ENCODE measurements at places on chromosomes 1 and 21.

GRCh38 chr1:9808459-9808858 is 15.3 kb downstream of the CLSTN1 start:
- H3K36me3 ChIP-seq = no peaks in the 10 kb centered on the region
- DNase-seq = no peak
- H3K27me3 ChIP-seq = no peaks in the 10 kb centered on the region
- H3K27ac ChIP-seq = no peak overlapping the region
- H3K4me3 ChIP-seq = no peak overlapping the region

DNA sequence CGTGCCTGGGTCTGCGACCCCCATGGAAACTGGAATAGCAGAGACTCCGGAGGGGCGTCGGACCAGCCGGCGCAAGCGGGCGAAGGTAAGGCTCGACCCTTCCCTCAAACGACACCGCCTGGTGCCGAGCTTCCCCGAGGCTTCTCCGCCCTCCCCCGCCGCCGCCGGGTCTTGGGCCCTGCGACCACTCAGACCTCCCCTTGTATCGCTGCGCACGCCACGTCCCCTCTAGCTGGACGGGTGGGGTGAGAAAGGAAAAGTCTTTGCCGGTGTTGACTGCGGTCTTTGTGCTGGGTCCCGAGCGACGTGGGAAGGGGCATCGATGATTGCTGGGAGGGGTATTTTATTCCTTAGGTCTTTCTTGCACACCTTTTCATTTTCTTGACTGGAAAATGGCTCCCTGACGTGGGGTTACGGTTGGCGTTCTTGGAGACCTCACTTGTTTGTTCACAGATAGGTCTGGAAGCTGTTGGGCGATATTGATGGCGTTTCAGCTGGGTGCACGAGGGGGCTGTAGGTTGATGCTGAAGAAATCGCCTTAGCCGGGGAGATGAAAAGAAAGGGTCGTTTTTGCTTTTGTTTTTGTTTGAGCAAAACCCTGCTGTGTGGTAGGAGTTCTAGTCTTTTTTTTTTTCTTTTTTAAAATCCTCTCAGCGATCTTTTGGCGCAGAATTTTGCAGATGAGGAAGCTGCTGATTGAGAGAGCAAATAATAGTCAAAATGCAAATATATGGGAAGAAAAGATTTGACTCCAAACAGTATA is 776 bp downstream of the KDM1A start:
- H3K27ac ChIP-seq = no peak overlapping the region
- H3K27me3 ChIP-seq = no peaks in the 10 kb centered on the region
- peak; percentile 9 for DNase-seq
- no peaks in the 10 kb centered on the region for H3K4me1 ChIP-seq
- peak overlapping the region; percentile 92 for H3K4me3 ChIP-seq

GRCh38 chr1:234578735-234579134 is 31.2 kb downstream of the IRF2BP2 start:
- H3K27ac ChIP-seq = no peak overlapping the region
- H3K4me3 ChIP-seq = no peak overlapping the region
- H3K27me3 ChIP-seq = no peaks in the 10 kb centered on the region
- no peaks in the 10 kb centered on the region for H3K36me3 ChIP-seq

DNA sequence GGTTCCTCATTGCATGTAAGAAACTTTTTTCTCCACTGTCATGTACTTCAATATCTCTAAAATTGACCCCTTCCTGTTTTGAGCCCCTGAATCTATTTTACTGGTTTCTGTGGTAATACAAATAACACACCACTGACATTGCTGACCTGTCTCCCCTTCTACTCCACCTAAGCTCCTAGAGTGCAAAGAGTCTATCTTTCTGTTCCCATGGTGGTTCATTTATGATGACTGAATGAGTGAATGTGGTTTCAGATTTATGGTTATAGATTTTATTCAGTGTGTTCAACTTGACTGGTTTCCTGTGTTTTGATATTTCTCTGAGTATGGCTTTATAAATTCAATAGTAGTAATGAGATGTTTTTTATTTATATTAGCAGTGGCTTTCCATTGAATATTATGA is 127.7 kb downstream of the MAGI3 start:
- no peak overlapping the region for H3K27ac ChIP-seq
- no peaks in the 10 kb centered on the region for H3K36me3 ChIP-seq
- no peak for DNase-seq
- no peaks in the 10 kb centered on the region for H3K27me3 ChIP-seq
- no peaks in the 10 kb centered on the region for H3K4me1 ChIP-seq

DNA sequence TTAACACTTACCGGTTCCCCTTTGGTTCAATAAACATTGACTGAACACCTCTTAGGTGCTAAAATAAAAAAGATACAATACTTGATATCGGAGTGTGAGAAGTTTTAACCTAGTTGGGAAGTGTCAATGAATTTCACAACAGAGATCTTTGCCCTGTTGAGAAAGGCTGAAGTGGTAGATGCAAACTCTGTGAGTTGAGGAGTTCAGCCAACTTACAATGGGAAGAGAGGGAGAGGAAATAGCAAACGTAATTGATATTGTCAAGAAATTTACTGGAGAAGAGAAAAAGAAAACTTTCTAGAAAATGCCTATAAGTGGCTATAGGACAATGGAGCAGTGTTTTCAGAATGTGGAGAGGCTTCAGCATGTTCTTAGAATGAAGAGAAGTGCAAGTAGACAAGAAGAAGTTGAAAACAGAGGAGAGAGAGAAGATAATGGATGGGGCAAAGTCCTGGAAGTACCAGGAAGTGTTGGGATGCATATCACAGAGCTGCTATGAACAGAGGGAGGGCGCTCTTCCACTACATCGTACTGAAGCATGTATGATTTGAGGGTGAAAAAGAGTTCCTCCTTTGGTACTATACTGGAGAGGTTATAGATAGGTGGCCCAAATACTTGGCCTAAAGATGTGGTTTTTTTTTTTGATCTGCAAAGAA is 48.9 kb downstream of the MEF2D start:
- no peak overlapping the region for H3K4me3 ChIP-seq
- H3K4me1 ChIP-seq = peaks cover 4% of the 10 kb centered on the region
- peaks cover 4% of the 10 kb centered on the region for H3K27me3 ChIP-seq
- H3K27ac ChIP-seq = no peak overlapping the region

DNA sequence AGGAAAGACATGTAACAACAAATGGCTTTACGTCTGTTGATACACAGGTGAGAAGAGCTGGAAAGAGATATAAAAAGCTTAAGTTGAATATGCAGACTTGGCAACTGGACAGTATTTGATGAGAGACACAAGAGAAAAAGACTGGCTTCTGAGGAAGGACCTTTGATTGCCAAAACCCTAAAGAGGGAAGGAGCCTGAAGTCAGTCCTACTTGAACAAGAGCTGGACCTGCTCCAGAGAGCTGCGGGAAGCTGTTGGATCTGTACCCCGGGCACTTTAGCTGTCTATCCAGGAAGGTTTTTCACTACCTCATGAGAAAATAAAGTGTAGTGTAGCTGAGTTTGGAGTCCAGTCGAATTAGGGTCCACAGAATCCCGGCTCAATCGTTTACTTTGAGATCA is 25.3 kb upstream of the LRRC8B start:
- H3K36me3 ChIP-seq = no peaks in the 10 kb centered on the region
- no peaks in the 10 kb centered on the region for H3K27me3 ChIP-seq
- H3K27ac ChIP-seq = no peak overlapping the region
- no peak for DNase-seq

DNA sequence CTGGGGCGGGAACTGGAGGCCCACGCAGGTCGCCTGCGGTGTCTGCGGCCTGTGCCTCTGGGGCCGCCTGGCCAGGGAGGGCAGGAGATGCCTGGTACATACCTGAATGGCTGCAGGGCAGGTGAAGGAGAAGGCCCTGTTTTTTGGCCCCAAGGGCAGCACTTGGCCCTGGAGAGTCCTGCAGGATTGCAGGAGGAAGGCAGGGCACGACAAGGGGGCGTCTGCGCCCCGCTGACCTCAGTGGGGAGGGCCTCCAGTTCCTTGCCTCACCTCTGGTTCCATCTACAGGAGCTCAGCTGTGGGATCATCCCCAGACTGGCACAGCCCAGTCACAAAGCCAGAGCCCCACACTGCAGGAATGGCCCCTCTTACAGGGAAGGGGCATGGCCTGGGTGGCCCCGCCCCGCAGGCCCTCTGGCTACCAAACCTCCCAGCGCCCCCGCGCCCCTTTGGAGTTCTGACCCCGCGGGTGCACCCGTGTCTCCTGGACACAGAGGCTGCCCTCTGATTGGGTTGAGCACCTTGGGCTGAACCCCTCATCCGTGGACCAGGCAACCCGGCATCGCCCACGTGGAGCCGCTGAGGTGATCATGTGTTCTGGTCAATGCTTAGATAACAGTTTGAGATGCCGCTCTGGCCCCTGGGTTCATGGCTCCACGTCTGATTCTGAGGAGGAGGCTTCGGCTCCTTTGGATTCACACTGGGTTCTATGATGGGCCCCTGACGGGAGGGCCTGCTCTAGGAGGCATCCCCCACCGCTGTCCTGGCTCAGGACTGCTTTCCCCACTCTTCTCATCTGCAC is 1.3 kb upstream of the PEX10 start:
- H3K27me3 ChIP-seq = peaks cover 20% of the 10 kb centered on the region
- H3K36me3 ChIP-seq = no peaks in the 10 kb centered on the region
- peaks cover 25% of the 10 kb centered on the region for H3K4me1 ChIP-seq
- peak; percentile 20 for DNase-seq

GRCh38 chr1:88530246-88530645 is 153.8 kb upstream of the PKN2 start:
- no peaks in the 10 kb centered on the region for H3K36me3 ChIP-seq
- no peak overlapping the region for H3K27ac ChIP-seq
- no peaks in the 10 kb centered on the region for H3K27me3 ChIP-seq
- DNase-seq = no peak
- no peaks in the 10 kb centered on the region for H3K4me1 ChIP-seq

GRCh38 chr1:12424793-12425192 is 193.2 kb downstream of the DHRS3 start:
- no peaks in the 10 kb centered on the region for H3K27me3 ChIP-seq
- H3K27ac ChIP-seq = no peak overlapping the region
- no peak for DNase-seq
- no peak overlapping the region for H3K4me3 ChIP-seq

- H3K4me1 ChIP-seq = no peaks in the 10 kb centered on the region
- H3K4me3 ChIP-seq = no peak overlapping the region
- no peak overlapping the region for H3K27ac ChIP-seq
- DNase-seq = no peak
Measured at GRCh38 chr1:172451002-172451443, 7.2 kb upstream of the PIGC start.

GRCh38 chr1:111513410-111514020 is 10.1 kb upstream of the ADORA3 start:
- no peaks in the 10 kb centered on the region for H3K27me3 ChIP-seq
- DNase-seq = no peak
- no peak overlapping the region for H3K4me3 ChIP-seq
- H3K36me3 ChIP-seq = no peaks in the 10 kb centered on the region

DNA sequence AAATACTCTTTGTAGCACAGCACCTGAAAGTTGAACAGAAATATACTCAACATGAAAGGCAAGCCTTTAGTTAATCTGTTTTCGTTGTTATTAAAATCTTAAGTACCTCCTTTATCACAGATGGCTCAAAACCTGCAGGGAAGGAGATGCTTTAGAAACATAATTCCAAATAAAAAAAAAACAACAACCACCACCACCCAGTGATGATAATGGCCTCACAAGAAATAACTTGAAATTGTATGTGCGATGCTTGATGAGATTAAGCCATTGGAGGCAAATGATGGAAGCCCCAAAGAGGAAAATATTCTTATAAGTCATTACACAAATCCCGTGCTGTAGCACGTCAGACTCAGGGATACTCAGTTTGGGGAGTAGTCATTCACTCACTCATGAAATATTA is 24.9 kb upstream of the ZBTB40 start:
- H3K36me3 ChIP-seq = no peaks in the 10 kb centered on the region
- no peak overlapping the region for H3K4me3 ChIP-seq
- no peak overlapping the region for H3K27ac ChIP-seq
- DNase-seq = no peak

GRCh38 chr1:108643492-108644335 is 17.2 kb downstream of the HENMT1 start:
- H3K27ac ChIP-seq = no peak overlapping the region
- H3K27me3 ChIP-seq = no peaks in the 10 kb centered on the region
- peak; percentile 53 for DNase-seq
- no peaks in the 10 kb centered on the region for H3K36me3 ChIP-seq

- no peak overlapping the region for H3K4me3 ChIP-seq
- H3K4me1 ChIP-seq = no peaks in the 10 kb centered on the region
Measured at GRCh38 chr1:27454610-27455009, 35.4 kb downstream of the WASF2 start.

GRCh38 chr1:42176902-42177519 is 12.5 kb upstream of the GUCA2A start:
- no peaks in the 10 kb centered on the region for H3K36me3 ChIP-seq
- H3K4me1 ChIP-seq = no peaks in the 10 kb centered on the region
- H3K27me3 ChIP-seq = no peaks in the 10 kb centered on the region
- H3K27ac ChIP-seq = no peak overlapping the region
- no peak overlapping the region for H3K4me3 ChIP-seq

DNA sequence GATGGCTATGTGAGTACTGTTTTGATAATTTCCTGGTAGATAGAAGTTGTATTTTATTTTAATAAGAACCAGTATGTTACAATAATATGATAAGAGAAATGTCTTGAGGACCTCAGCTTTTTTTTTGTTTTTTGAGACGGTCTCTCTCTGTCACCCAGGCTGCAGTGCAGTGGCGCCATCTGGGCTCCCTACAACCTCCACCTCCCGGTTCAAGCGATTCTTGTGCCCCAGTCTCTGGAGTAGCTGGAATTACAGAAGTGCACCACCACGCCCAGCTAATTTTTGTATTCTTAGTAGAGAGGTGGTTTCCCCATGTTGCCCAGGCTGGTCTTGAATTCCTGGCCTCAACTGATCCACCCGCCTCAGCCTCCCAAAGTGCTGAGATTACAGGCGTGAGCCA is 968.1 kb upstream of the ADGRL4 start:
- no peak overlapping the region for H3K4me3 ChIP-seq
- H3K36me3 ChIP-seq = no peaks in the 10 kb centered on the region
- no peaks in the 10 kb centered on the region for H3K4me1 ChIP-seq
- no peak for DNase-seq
- no peak overlapping the region for H3K27ac ChIP-seq

DNA sequence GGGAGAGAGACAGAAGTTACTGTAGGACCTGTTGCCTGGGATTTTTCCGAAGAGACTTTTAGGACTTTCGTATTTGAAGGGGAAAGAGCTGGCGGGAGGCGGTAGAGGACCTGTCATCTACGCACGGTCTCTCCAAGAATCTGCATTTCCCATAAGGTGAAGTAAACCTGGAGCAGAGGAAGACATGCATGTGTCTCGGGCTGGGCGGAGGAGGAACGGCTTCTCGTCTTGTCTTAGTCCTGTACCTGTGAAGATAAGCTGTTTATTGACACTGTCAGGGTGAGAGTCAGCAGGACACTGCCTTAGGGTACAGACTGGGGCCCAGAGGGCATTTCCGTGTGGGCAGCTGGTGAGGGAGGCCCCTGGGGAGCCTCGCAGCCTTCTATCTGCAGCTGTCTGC is 123.4 kb upstream of the COL6A1 start:
- no peak for DNase-seq
- H3K4me3 ChIP-seq = no peak overlapping the region
- no peaks in the 10 kb centered on the region for H3K36me3 ChIP-seq
- peaks cover 9% of the 10 kb centered on the region for H3K27me3 ChIP-seq
- no peaks in the 10 kb centered on the region for H3K4me1 ChIP-seq

All from MM.1S (cell line).